ENCODE measurements at places on chromosomes 12 and 14.
A peak's percentile ranks its signal among the peaks of the same experiment; 100 is the strongest.

GRCh38 chr12:10212739-10213131 is at the start of gene GABARAPL1:
TSS of gene GABARAPL1 (plus strand) at chr12:10212877. CDS start at chr12:10213130, 253 bp downstream.
- DNase-seq: peak; percentile 69

DNA sequence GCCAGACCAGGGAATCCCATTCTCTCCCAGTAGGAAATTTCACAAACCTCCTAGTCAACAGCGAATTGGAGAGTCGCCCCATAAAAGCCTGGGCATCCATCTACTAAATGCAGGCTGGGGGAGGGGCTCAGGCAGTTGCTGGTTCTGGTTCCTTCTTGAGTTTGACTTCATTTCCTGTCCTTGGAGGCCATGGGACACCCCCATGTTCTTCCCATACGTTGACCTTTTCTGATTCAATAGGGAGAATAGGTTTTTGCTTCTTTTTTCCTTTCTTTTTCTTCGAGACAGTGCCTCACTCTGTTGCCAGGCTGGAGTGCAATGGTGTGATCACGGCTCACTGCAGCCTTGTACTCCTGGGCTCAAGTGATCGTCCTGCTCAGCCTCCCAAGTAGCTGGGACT is 44.1 kb upstream of the TMEM263 start:
- no peak for DNase-seq

DNA sequence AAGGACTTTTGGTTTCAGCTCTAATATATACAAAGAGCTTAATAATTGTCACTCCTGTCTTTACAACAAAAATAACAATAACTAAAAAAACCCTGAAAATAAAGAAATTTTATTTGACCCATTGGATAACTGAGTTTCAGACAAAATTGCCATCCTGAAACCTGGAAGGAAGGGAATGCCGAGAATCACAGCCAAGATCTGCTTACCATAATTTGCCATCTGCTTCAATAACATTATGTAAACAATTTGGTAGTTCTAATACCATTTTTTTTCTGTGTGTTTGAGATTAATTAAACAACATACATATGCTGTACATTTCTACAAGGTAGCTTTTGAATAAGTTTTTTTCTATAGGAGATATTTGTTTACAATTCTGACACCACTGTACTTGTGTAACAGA is 596.3 kb upstream of the MGAT4C start:
- DNase-seq: no peak

- DNase-seq: no peak
These were observed 288.3 kb upstream of the PPFIA2 start for GRCh38 chr12:82047446-82047845.

- no peak for DNase-seq
These were observed 51.7 kb upstream of the CFL2 start for GRCh38 chr14:34766060-34766459.

- DNase-seq: no peak
These were observed 66.0 kb upstream of the TRIM9 start for GRCh38 chr14:51160871-51161270.

DNA sequence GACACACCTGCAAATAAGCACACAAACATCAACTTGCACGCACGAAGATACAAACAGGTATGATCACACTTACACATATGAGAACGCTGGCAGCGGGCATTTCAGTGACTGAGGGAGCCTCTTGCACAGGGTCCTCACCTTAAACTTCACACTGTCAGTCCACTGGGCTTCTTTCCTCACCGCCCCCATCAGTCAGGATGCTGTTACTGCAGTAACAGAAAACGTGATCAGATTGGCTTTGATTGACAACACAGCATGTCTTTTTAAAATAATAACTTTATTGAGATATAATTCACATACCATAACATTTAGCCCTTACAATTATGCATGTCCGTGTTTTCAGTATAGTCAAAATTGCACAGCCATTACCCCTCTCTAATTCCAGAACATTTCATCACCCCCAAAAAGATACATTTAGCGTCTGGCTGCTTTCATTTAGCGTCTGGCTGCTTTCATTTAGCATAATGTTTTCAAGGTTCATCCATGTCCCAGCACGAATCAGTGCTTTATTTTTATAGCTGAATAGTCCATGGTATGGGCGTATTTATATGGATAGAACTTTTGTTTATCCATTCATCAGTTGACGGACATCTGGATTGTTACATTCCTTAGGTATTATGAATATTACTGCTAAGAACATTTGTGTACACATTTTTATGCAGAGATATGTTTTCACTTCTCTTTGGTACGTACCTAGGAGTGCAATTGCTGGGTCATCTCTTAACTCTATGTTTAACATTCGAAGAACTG is 8.4 kb downstream of the CCDC197 start:
- DNase-seq: no peak

GRCh38 chr12:106246891-106247673 is 738 bp downstream of the CKAP4 start:
- peak; percentile 41 for DNase-seq

- DNase-seq: no peak
These were observed 1.1 kb downstream of the CCDC184 start for GRCh38 chr12:48184549-48184922.

DNA sequence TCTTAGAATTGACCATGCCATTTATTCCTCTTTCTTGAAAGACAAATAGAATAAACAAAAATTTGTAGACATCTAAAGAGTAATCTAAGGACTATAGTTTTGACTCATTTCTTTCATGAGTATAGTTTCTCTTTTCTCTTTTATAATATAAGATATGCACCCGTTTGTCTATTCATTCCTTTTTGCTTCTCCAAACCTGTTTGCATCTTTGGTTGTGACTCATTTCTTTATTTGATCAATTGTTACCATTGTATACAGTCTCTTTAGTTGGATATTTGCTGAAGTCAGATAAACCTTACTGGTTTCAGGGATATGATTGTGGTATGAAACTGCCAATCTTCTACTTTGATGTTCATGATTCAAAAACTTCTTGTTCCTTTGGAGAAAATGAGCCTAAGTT is 268.7 kb downstream of the FBXL14 start:
- no peak for DNase-seq

DNA sequence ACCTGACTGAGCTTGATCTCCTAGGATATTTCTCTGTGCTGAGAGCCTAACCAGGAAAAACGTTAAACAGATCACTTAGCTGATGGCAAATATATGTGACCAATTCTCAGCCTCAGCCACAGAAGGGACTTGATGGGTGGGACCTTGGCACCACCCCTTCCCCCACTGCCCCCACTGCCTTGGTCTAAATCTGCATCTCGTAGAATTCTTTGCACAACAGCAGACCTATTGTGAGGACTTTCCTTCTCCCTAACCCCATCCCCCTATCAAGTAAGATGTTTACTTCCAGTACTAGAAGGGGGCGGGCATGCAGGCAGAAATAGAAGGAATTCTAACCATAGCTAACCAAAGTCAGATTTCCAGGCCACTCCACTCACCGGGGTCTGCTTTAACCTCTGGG is 313.2 kb downstream of the PCNX1 start:
- no peak for DNase-seq

- no peak for DNase-seq
These were observed 304.2 kb downstream of the AKAP6 start for GRCh38 chr14:32633224-32633859.

DNA sequence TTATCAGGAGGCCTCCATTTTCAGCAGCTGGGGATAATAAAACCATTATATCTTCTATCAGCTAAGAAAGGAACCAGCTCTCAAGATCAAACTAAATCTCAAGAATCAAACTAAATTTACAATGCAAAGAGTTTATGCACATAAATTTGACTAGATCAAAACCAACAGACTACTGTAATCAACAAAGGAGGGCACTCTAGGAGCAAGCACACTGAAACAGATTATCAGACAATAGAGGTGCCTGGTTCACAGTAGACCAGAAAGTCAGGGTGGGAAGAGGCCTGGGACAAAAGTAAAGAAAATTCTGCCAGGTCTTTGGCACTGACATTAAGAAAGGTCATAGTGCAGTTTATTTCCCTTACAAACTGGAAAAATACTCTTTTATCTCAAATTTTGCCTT is 61.0 kb downstream of the HECTD4 start:
- DNase-seq: no peak

- no peak for DNase-seq
These were observed 179.3 kb upstream of the GZMB start for GRCh38 chr14:24813089-24813815.

GRCh38 chr12:33192226-33192625 is 247.4 kb downstream of the SYT10 start:
- no peak for DNase-seq

DNA sequence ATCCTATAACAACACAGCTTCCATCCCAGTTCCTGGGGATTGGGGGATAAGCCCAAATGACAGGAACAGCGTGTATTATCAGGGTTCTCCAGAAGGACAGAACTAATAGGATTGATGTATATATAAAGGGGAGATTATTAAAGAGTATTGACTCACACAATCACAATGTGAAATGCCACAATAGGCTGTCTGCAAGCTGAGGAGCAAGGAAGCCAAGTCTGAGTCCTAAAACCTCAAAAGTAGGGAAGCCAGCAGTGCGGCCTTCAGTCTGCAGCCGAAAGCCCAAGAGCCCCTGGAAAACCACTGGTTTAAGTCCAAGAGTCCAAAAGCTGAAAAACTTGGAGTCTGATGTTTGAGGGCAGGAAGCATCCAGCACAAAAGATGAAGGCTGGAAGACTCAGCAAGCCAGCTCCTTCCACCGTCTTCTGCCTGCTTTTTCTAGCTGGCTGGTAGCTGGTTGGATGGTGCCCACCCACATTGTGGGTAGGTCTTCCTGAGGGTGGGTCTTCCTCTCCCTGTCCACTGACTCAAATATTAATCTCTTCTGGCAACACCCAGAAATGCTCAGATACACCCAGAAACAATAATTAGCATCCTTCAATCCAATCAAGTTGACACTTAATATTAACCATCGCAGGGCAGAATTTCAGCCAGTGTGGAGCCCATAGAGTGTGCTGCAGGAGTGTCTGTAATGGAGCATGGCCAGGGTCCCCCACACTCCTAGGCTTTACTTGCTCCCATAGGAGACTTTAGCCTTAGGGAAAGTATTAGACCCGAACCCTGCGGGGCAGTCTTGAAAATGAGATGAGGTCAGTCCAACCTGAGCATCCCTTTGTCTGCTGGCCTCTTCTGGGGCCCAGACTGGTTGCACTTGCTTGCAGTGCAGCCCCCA is 111.1 kb downstream of the SINHCAF start:
- no peak for DNase-seq

GRCh38 chr12:124506145-124506831 is 61.1 kb downstream of the NCOR2 start:
- DNase-seq: no peak

GRCh38 chr12:12683725-12684124 is 12.3 kb downstream of the GPR19 start:
- DNase-seq: no peak

DNA sequence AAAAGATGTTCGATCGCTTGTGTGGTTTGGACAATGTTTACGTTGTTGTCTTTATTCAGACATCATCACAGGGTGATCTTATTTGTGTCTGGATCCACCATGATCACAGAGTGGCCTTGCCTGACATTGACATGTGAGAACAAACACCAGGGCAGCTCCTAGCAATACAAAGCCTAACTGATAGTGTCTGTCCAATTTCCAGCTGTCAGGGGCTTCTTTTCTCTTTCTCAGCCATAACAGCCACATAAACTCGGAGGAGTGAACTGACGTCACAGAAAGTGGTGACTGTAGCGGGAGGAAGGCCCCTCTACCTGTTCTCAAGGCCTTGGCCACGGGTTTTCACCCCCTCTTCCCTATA is 5.8 kb upstream of the SLC6A13 start:
- DNase-seq: no peak

GRCh38 chr12:110669193-110669502 is 19.8 kb downstream of the HVCN1 start:
- DNase-seq: no peak

DNA sequence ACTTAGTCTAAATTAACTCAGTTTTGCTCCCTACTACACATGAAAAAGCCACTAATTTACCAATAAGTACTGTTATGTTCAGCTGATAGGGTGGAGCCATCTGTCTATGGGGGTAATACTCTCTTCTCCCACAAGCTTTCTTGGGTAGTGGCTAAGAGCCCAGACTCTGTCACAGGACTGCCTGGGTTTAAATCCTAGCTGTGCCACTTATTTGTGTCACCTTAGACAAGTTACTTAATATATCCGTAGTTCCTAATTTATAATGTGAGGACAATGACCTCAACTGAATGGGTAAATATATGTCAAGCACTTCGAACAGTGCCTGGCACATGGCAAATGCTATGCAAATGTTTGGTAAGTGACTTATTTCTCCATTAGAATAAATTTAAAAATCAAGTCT is 185.6 kb downstream of the DACT1 start:
- DNase-seq: no peak

- no peak for DNase-seq
These were observed 44.7 kb downstream of the TCHP start for GRCh38 chr12:109944561-109945359.

- no peak for DNase-seq
These were observed 132.5 kb downstream of the DAAM1 start for GRCh38 chr14:59320763-59321625.

DNA sequence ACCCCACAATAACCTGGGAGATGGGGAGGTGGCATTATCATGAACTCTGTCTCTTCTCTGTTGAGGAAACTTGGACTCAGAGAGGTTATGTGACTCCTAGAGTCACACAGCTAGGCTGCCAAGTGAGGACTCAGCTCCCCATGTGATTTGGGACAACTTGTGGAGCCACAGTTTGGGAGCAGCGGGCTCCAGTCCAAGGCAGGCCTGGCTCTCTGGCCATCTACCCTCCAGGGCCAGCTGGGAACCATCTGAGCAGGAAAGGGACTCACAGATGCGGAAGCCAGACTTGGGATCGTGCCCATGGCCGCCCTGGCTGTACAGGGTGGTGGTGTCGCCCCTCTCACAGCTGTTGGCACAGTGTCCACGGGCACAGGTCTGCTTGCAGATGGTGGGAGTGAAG is 59.1 kb downstream of the ISCA2 start:
- DNase-seq: no peak

GRCh38 chr14:73393375-73393774 is 65.0 kb downstream of the NUMB start:
- no peak for DNase-seq

DNA sequence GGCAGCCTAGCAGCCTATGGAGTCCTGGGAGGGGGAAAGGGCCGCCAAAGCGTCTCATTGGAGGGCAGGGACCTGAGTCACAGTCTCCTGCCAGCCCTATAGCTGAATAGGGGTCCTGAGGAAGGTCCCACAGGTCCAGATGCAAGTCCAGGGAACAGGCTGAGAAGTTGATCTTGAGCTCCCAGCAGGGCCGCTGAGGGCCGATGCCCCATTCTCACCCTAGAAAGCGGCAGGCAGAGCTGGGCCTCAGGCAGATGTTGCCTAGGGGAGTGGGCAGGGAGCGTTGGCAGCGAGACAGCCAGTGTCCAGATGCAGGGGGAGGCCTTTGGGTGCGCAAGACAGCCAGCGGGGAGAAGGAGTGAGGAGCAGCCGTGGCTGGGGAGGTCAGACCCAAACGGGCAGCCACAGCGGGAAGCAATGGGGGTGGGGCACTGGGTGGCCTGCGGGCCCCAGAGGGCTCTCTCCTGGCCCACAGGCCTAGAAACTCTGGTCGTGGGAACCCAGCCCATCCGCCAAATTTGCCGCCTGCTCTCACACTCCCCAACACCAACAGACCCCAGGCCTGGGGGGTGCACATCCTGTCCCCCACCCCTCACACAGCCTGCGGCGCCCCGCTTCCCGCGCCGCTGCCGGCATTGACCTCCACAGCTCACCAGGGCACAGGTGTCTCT is 1.1 kb downstream of the HDAC7 start:
- DNase-seq: no peak

GRCh38 chr14:85281921-85282320 is 248.0 kb upstream of the FLRT2 start:
- DNase-seq: no peak

Measured in activated T-cell treated with anti-CD3 and anti-CD28 coated beads for 4 hours (primary cell).